Thyroid gland (tissue), 4 donors: ENCODE measurements at places on chromosomes 13 and 19. TPM values are rescaled to one million over a fixed set of nuclear protein-coding genes. Genes with fewer than 3 reads are reported as not detected.

The KLK5 gene
- total RNA-seq = not detected

The DIRAS1 gene
- total RNA-seq = 0.50 TPM

DNA sequence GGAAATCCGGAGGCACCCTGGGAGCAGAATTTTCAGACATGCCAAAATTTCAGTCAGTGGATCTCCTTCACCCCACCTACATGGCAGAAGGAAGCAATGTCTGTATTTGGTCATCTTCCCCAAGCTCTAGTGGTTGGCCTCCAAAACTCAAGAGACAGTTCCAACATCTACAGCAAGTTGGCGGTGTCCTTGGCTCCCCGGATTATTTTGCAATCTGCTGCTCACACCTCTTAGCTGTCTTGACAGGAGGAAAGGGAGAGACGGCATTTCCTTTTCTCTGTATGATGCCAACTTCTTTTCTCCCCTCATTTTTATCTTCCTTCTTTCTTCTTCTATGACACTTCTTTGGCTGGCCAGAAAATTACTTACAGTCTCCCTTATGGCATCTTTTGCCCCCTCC, 159.9 kb downstream of the SUCLA2 start:
- no peak for DNase-seq
- no peak overlapping the region for H3K27ac ChIP-seq
- H3K27me3 ChIP-seq = no peaks in the 10 kb centered on the region
- no peaks in the 10 kb centered on the region for H3K36me3 ChIP-seq
- H3K4me1 ChIP-seq = no peaks in the 10 kb centered on the region
- no peak overlapping the region for H3K4me3 ChIP-seq

DNA sequence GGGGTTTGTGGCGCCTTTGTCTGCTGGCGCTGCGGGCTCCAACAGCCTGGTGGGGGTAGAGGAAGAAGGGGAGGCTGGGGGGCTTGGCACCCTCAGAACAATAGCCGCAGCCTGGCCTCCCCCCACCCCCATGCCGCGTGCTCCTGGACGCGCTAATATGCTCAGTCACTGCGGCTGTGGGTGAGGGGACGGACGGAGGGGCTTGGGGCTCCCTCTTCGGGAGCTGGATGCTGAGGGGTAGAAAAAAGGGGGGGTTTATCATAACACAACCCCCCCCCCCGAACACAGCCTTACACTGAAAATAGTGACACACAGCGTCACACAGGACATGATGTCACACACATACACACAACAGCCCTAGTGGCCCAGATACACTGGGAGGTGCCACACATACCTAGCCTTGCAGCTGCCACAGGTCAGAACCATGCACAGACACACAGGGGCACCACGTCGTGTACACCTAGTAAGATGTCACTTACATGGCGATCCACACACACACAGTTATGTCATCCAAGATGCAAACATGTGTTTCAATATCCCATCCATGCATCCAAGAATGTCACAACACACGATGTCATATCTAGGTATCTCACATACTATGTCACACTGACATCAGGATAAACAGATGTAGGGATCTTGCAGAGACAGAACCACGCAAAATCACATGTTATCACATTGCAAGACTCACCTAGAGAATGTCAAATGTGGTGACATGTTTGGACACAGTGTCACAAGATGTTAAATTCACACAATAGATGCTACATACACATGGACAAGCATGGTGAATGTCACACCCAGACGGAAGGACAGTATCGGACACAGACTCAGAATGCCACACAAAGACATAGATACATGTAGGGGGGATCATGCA, 806 bp downstream of the MAST1 start:
- DNase-seq = no peak
- no peaks in the 10 kb centered on the region for H3K36me3 ChIP-seq
- H3K4me3 ChIP-seq = no peak overlapping the region
- no peak overlapping the region for H3K27ac ChIP-seq

- peak; percentile 30 for DNase-seq
- H3K27me3 ChIP-seq = no peaks in the 10 kb centered on the region
- H3K27ac ChIP-seq = no peak overlapping the region
- H3K4me3 ChIP-seq = no peak overlapping the region
These were observed 46.4 kb downstream of the N4BP2L1 start for GRCh38 chr13:32381539-32381938.

DNA sequence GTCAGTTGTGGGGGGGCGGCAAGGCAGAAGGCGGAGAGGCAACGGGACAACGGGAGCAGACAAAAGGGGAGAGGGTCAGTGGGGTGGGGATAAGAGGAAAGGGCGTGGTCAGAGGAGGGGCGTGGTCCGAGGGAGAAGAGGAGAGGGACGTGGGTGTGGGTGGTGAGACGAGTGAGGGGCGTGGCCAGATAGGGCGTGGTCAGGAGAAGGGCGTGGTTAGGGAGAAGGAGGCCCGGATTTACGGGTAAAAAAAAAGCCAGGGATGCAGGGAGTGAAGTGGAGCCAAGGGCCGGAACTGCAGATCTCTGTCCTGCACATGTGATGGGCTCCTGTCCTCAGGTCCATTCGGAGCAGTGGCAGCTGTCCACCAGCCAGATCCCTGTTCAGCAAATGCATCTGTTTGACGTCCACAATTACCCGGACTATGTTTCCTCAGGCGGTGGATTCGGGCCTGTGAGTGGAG, 21.5 kb downstream of the CPT1C start:
- DNase-seq = no peak
- no peaks in the 10 kb centered on the region for H3K36me3 ChIP-seq
- H3K27ac ChIP-seq = no peak overlapping the region
- H3K4me3 ChIP-seq = no peak overlapping the region
